ENCODE measurements at places on chromosomes 12 and 14. TPM values are rescaled to one million over a fixed set of nuclear protein-coding genes. Genes with fewer than 3 reads are reported as not detected.

Gene SLC15A4
- 42.0 TPM for total RNA-seq

Gene VCPKMT
- 12.2 TPM for total RNA-seq

Gene GPR68
- total RNA-seq = 0.95 TPM

Gene APOF
- not detected for total RNA-seq
